ENCODE measurements at places on chromosomes 3 and 15.

DNA sequence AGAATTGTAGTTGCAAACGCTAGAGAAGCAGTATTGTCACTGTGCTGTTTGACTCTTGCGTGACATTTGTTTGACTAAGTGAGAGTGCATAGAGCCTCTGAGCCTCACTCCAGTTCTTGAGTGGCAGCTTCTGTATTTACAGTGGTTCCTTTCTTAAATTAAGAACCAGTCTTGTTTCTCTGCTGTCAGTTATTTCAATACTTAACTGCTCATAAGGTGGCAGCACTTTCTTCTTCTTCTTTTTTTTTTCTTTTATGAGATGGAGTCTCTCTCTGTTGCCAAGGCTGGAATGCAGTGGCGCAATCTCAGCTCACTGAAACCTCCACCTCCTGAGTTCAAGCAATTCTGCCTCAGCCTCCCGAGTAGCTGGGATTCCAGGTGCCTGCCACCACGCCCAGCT, 372.1 kb downstream of the LPP start:
- DNase-seq: no peak

DNA sequence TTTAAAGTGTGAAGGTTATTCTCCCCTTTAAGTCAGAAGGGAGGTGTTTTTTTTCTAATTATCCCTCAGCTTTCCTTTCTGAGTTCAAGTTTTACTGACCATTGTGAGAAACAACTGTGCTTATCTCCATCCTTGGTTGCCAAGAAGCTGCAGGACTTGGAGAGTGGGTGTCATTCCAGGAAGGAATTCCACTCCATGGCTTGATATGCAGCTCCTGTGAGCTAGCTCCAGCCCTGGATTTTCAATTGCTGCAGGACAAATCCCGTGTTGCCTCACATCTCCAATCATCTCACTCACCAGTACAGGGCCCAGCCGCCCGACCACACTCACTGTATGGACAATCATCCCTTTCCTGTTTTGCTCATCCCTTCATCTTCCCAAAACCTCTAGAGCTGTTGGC, 122.5 kb downstream of the IGSF11 start:
- no peak for DNase-seq

GRCh38 chr15:52733088-52733487, 53.9 kb upstream of the ATOSA start:
- no peak for DNase-seq

GRCh38 chr3:195247086-195247862, 23.7 kb downstream of the XXYLT1 start:
- no peak for DNase-seq

- no peak for DNase-seq
Observed at GRCh38 chr3:46102059-46102779, 74.9 kb upstream of the XCR1 start.
